ENCODE measurements at places on chromosomes 2 and 18.

DNA sequence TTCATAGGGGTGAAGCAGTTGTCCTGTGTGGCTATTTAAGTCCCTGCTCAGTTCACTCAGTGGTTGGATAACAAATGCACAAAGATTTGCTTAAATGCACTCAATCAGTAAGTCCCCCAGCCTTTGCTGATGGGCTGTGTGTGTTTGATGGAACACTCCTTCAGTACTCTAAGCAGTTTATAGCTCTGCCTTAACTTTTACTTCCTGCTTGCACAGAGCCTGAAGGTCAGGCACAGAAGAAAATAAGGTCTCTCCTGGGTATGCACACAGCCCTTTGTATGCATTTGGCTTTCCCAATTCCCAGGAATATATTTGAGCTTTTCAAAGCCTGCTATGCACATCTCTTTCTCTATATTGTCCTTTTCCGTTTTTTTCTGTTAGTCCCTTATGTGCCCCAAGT lies 208.7 kb upstream of the STK17B start:
- DNase-seq: no peak

- DNase-seq: no peak
These were observed 208.7 kb downstream of the CYP26B1 start for GRCh38 chr2:71938659-71939587.

- DNase-seq: no peak
These were observed 22.0 kb upstream of the STPG4 start for GRCh38 chr2:47177043-47177565.

- DNase-seq: no peak
These were observed 24.7 kb downstream of the RNF103 start for GRCh38 chr2:86598966-86599365.

GRCh38 chr18:62784338-62784965 lies 69.1 kb downstream of the PHLPP1 start:
- no peak for DNase-seq

DNA sequence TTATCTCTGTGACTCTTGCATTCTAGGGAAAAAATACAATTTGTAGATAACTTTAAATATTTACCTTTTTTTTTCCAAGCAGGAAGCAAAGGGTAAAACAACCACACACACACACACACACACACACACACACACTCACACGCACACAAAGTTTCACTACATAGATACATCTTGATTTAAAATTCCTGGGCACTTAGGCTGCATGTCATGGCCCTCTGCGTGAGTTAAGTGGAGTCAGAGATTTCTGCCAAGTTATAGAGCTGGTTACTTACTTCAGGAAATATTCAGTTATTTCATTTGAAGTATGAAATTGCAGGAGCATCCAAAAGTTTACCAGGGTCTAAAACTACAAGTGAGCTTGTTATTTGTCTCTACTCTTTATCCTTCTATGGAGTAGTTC lies 612.0 kb downstream of the IRS1 start:
- DNase-seq: no peak

DNA sequence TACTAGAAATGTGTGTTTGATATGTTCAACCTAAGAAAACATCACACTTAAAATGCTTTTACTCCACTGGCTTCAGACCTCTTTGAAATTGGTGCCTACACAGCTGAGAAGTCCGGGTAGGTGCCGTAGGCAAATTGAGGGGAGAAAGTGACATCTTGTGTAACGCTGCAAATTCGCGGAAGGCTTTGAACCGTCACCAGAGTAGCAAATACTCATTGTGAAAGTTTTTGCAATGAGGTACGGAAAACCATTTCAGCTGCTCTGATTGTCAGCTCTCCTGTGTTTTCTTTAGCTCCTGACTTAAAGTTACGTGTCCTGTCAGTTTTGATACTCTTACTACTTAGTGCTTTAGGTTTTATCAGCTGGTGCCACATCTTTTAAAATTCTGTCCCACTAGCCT lies 224.5 kb downstream of the FAM210A start:
- DNase-seq: no peak

DNA sequence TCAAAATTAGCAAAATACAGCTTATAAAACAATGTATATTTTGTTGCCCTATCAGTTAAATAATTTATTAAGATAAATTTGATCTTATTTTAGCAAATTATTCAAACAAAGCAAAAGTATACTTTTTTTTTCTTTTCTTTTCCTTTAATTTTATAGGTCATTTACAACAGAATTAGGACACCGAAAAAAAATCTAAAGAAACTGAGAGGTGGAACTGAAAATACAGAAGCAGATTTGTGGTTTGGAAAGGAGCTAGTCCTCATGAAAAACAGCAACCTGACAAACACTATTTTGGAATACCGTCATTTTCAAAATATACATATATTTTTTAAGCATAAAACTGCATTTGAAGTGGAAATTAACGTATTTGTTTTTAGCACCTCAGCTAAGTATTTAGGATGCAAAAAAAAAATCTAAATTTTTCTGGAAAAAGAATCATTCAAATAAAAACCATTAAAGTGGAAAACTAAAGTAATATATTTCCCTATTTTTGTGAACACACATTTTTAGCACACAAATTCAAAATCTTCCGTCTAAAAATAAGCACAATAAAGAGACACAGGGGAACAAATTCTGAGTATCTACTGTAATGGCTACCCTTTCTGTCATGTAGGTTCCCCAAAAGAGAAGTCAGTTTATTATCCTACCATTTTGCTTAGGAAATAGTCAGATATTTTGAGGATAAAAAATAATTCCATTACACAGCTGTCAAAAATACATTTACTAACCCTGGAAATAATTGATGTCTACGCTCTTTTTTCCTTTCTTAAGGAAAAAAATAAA lies 2.7 kb downstream of the CCDC88A start:
- DNase-seq: no peak
